ENCODE measurements at places on chromosomes 11 and 22. TPM values are rescaled to one million over a fixed set of nuclear protein-coding genes. Genes with fewer than 3 reads are reported as not detected.

DNA sequence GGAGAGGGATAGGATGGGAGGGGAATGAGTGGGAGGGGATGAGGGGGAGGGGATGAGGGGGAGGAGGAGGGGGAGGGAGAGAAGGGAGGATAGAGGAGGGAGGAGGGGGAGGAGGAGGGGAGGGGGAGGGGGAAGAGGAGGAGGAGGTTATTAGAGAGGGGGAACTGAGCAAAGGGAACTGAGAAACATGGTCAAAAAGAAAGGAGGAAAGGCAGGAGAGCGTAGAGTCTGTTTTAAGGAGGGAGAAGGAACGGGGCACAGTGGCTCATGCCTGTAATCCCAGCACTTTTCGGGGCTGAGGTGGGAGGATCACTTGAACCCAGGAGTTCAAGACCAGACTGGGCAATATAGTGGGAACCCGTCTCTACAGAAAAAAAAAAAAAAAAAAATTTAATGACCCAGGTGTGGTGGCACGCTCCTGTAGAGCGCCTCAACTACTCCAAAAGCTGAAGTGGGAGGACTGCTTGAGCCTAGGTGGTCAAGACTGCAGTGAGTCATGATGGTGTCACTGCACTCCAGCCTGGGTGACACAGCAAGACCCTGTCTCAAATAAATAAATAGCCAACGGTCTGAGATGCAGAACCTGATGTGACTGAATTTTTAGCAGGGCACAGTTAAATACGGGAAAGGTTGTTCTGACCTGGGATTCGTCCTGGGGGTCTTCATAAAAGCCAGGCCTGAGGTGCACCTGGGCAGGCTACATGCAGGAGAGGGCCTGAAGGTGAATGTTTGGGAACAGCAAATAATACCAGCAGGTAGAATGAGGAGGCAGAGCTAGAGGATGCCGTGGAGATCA, 4.0 kb downstream of the B3GNT6 start:
- DNase-seq = no peak

DNA sequence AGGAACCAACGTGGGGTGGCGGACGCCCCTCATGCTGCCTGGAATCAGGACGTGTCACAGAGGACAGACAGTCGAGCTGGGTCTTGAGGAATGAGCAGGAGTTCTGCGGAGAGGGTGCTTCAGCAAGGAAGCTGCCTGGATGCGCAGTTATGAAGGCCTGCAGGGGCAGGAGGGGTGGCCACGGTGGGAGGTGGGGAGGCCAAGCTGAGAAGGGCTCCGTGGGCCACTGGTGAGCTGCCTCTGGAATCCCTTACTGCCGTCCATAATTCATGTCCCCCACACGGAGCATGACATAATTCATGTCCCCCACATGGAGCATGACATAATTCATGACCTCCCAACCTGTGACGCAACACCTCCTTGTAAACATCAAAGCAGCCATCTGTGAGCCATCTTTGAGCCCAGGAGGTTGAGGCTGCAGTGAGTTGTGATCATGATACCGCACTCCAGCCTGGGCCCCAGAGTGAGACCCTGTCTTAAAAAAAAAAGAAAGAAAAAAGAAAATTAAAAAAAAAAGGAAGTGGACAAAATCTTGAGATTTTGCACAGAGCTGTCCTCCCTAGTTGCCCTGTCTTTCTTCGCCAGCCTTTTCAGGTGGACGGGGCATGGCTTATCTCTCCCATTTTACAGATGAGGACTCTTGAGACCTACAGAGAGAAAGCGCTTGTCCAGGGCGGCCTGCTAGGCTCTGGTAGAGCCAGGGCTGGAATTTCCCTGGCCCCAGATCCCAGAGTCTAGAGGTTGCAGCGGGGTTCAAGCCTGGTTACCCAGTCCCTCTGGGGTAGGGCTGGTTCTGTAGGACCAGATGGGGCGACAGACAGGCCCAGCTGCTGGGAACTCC, 24.3 kb upstream of the PICK1 start:
- DNase-seq = no peak

Gene TSPAN18
- 12.8 TPM for total RNA-seq

Gene TEX54
- not detected for total RNA-seq

Gene KDM4E
- not detected for total RNA-seq

Gene BTG4
- not detected for total RNA-seq

Data from vagina (tissue), 2 donors.